ENCODE measurements at places on chromosomes 12 and 14.

- DNase-seq = no peak
Observed at GRCh38 chr12:2682296-2683251, 112.2 kb upstream of the FKBP4 start.

DNA sequence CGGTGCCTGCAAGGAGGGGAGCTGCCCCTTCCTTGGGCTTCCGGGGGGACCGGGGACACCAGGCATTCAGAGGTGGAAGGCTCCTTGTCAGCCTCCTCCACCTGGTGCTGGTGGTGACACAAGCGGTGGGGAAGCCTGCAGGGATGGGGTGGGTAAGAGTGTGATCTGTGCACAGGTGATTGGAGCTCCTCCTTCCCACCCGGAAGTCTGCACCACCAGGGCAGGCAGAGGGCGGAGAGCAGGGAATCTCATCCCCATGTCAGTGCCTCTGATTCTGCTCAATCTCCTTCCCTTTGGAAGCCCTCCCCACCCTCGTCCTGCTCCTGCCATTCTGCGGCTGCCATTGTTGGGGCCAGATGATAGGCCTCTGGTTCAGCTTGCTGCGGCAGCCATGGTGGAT, 238.1 kb upstream of the CRY1 start:
- no peak for DNase-seq

DNA sequence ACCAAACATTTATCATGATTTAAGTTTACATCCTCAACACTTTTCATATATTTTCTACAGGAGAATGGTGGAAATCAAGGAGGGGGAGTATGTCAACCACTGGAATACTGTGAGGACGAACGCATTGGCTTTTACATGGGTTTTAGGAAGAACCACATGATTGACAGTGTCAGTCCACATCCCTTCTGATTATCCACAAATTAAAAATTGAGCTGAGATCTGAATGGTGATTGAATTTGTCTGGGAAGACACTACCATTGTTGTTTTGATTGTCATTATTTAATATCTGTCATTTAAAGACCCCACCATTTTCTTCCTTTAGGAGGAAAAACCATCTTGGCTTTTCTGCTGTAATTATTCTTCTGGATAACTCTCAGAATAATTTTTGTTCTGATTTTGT, 31.3 kb upstream of the KLRF1 start:
- DNase-seq = no peak

DNA sequence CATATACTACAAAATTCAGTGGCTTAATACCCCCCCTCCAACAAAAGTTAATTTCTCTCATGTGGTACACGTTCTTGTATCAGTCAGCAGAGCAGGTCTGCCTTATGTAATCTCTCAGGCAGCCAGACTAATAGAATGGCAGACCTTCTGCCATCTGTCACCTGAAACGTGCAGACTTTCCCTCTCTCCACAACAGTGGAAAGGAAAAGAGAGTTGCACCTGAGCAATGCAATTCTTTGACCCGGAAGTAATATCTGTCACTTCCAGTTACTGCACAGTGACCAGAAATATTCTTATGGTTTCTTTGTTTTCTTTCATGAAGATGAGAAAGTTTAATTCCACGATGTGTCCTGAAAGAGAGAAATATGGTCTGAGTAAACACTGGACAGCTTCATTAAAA, 14.4 kb downstream of the KERA start:
- DNase-seq = no peak

GRCh38 chr14:73770977-73771847, 57.0 kb upstream of the PNMA1 start:
- DNase-seq = no peak

DNA sequence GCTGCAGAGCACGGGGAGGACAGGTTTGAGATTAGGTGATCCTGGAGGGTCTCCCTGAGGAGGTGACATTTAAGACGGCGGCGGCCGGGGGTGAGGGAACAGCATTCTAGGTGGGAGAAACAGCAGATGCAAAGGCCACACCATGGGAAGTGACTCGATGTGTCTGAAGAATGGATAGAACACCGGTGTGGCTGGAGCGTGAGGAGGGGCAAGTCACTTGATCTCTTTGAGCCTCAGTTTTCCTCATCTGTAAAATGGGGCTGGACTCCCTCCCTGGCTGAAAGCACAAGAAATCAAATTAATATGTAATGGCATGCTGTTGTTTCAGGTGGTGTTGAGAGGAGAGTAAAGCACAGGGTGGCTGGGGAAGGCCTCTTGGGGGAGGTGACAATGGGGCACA, 10.0 kb upstream of the NCOR2 start:
- DNase-seq = no peak

DNA sequence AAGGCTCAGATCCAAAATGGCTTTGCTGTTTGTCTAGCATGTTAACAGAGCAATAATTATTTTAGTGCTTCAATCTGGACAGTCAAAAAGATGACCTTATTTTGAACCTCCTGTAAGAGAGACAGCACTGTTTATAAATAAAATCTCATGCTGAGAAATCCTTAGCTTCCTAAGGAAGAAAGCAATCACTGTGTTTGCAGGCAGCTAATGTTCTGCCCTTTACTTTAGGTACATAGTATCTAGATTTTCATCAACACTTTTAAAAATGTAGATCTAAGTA, 105.3 kb downstream of the PRKD1 start:
- DNase-seq = no peak

DNA sequence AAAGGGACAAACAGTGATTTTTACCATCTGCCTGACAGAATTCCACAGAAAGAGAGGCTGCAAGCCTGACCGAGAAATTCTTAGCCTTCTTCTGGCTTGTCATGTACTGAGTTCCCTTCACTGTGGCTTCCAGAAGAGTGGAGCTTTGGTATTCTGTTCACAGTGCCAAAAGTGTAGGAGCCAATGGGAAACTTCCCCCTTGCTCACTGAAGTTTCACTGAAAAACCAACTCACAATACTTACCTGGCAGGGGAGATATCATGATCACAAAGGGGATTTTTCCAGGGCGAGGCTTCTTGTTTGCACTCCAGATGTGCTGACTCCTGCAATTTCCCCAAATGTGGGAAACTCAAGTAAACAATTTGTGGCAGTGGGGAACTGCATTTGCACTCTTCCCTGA, 31.7 kb upstream of the MMP19 start:
- DNase-seq = no peak

GRCh38 chr12:109706398-109706746, 7.3 kb upstream of the FAM222A start:
- DNase-seq = no peak
